ENCODE measurements at places on chromosomes 3 and 15.

DNA sequence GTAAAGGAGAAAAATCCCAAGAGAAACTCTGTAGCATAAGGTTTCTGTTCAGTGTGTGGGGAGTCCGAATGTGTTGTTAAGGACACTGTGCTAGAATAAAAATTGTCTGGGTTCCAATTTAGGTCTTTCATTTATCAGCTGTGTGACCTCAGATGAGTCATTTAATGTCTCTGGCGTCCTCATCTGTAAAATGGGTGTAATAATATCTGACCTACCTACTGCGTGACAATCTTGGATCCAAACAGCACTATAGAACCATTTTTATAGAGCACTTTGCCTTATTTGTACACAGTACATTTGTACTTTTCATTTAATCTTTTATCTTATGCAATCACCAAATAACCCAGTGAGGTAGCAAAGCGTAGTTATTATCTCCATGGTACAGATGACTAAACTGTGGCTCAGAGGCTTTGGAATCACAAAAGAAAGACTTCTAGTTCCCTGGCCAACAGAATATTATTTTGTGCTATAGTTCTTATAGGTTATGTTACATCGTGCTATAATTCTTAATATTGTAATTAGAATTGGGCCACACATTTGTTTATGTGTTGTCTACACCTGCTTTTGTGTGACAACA lies 46.6 kb upstream of the TNIK start:
- no peak for DNase-seq

- DNase-seq, result no peak
Observed at GRCh38 chr3:129855832-129856419, 37.6 kb downstream of the TMCC1 start.

DNA sequence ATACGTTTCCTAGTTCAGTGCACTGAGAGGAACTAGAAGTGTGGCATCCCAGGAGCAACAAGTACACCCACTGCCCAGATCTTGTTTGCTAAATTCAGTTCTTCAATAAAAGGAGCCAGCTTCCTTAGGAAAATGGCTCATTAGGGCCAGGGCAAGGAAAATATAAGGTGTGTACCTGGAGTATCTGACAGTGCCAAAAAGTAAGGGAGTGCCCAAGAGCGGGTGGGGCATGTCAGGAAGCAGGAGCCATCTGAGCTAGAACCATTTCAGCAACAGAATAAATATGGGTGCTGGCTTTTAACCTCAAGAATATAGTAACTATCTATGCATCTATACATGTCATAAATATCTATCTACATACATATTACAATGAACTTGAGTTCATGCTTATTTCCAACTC lies 44.1 kb downstream of the SLC41A3 start:
- no peak for DNase-seq

GRCh38 chr3:176765382-176765900 lies 431.8 kb downstream of the TBL1XR1 start:
- DNase-seq, result no peak

GRCh38 chr3:119322021-119322834 lies 28.0 kb downstream of the ARHGAP31 start:
- DNase-seq, result no peak
